ENCODE measurements at places on chromosomes 11 and 22. TPM values are rescaled to one million over a fixed set of nuclear protein-coding genes. Genes with fewer than 3 reads are reported as not detected.

Gene EIF4ENIF1
- polyA plus RNA-seq = 55.5 TPM

Gene GLYAT
- polyA plus RNA-seq = 151 TPM

Gene MS4A12
- not detected for polyA plus RNA-seq

Gene CCDC157
- 5.5 TPM for polyA plus RNA-seq

Gene OR5B21
- not detected for polyA plus RNA-seq

Gene USH1C
- polyA plus RNA-seq = 81.8 TPM

Gene ANKRD49
- polyA plus RNA-seq = 25.5 TPM

Gene RIC3
- 21.0 TPM for polyA plus RNA-seq

Gene OR8G5
- not detected for polyA plus RNA-seq

Gene CCDC116
- 0.58 TPM for polyA plus RNA-seq

Gene OR10AG1
- polyA plus RNA-seq = not detected

GRCh38 chr11:57496109-57496820 lies 19.2 kb downstream of the SLC43A1 start:
- DNase-seq = no peak

DNA sequence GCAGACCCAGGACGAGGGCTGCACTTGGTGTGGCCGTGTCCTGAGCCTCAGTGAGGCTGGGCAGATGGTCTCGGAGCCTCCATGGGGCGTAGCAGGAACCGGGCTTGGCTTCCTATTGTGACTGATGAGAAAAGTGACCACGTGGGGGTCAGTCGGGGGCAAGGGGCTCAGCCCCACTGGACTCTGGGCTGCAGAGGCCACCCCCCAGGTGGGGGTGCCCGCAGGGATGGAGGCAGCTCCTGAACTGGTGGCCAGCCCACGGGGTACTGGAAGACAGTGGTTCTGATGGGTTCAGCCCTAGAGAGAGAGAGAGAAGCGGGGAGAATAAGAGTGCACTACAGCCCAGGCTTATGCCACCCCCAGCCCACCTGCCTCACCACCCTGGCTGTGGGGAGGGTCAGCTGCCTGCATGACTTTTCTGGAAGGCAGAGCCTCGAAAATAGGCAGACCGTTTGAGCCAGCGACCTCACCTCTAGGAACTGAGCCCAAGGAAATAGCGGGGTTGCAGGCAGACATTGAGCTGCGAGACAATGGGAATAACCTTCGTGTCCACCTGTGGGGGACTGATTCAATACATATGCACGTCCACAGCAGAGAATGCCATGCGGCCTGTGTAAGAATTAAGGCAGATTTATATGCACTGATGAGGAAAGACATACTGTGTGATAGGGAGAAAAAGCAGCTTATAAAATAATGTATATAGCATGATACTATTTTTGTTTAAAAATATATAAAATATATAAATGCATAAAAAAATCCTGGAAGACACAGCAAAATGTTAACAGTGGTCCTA lies 11.5 kb downstream of the CABP7 start:
- DNase-seq = no peak

- DNase-seq = no peak
These were observed 80.0 kb upstream of the TIMP3 start for GRCh38 chr22:32721328-32722180.

- no peak for DNase-seq
These were observed 30.3 kb upstream of the WNT7B start for GRCh38 chr22:46007003-46007847.

DNA sequence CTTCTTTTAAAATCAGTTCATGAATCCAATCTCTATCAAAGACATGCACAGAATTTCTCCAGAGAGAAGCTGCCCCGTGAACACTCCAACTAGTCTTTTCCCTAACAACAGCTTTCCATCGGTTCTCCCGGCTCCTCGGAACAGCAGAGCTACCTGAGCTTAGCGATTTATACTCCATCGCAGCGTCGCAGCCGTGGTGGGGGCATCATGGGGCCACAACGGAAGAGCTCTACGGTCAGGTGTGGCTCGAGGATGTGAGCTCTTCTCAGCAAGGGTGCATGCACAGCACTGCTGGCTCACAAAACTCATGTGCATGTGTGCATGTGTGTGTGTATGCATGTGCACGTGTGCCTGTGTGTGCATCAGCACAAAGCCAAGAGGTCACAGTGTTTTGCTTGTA lies 11.7 kb upstream of the MOB2 start:
- no peak for DNase-seq

DNA sequence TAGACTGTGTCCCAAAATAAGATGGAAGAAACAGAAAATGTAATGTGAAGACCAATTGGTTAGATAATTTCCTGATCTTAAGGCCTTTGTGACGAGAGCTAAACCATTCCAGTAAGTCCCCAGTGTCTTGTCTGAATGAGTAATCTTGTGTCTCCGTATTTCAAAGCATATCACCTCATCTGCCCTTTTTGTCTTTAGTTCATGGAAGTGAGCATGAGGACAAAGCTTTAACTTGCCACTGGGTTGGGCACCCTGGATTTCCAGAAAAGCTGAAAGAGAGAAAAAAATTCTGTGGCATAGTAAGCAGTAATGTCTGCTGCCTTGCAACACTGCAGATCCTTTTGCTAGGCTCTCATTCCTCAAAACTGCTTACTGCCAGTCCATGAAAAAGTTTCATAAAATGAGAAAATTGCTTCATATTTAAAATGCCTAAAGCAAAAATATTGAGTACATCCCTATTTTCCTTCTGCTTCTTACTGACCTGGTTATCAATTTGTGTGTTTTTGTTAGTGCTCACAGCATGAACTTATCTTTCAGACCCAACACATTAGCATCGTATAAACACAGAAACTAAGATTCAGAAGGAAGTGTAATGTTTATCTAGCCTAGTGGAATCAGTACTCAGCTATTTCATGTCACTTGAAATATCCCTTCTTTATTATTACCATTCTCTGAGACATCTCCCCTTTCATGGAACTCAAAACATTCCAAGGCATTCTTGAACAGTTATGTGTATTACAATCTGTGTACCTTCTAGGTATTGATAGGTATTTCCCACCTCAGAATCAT lies 5.3 kb downstream of the CASP12 start:
- no peak for DNase-seq

DNA sequence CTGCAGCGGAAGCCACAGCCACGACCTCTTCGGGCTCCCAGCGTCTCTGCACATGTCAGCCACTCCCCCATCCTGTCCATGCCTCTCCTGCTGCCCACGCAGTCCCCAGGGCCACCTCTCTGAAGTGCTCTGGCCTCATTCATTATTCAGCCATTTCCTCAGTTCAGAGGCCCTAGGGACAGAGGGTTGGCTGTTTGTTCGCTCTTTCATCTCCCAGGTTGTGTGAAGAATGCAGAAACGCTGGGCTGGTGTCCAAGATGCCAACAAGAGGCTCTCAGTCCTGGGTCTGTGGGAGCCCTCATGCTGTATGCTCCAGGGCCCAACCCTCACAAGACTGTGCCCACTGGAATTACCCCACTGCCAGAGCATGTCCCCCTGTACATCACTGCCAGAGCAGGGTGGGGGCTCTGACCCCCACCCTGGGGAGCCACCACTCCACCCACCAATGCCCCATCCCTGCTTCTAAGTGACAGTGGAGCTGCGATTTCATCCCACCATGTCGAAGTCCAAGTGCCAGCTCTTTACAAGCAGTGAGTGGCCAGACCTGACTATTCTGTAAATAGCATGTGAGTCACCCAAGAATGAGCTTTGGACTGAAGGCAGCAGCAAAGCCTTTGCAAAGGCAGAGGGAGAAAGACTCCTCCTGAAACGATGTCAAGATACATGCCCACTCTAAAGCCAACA lies 209.6 kb downstream of the BUD13 start:
- DNase-seq = no peak

- no peak for DNase-seq
These were observed 2.1 kb downstream of the TSPAN32 start for GRCh38 chr11:2303627-2304505.

GRCh38 chr11:95739108-95739938 lies 50.3 kb downstream of the FAM76B start:
- no peak for DNase-seq

GRCh38 chr11:46451759-46452158 lies 60.2 kb upstream of the CHRM4 start:
- DNase-seq = no peak

DNA sequence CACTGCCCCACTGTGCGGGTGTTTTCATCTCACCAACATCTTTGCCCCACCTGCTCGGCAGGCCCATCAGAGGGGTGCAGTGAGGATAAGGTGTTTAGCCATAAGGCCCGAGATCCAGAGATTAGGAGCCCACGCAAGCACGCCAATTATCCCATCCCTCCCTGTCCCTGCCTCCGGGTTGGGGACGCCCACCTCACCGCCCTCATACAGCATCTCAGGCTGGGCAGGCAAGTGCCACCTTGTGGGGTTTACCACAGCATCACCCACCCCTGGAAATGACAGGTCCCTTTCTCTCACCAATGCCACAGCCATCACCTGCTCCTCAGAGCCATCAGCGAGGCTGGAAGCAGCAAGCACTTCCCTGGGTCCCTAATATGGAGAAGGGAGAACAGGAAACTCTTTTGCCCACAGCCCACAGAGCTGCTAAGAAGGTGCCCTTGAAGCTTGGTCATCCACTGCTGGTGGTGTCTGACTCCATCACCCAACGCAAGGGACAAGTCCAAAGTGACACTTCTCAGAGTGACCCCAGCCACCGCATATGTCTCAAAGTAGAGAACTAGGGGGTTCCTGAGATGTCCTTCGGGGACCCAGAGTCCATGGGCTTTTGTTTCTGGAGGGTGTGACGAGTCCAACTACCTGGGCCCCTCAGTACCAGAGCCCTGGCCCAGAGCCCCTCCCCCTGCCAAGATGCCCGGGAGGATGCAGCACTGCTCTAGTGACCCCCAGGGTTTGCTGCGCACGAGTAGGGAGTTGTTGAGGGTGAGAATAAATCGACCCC lies 15.8 kb downstream of the VPS37C start:
- DNase-seq = no peak
